ENCODE measurements at places on chromosomes 6 and 20.
A peak's percentile ranks its signal among the peaks of the same experiment; 100 is the strongest.

GRCh38 chr6:6654599-6655575 is 66.4 kb downstream of the LY86 start:
- DNase-seq, result no peak

DNA sequence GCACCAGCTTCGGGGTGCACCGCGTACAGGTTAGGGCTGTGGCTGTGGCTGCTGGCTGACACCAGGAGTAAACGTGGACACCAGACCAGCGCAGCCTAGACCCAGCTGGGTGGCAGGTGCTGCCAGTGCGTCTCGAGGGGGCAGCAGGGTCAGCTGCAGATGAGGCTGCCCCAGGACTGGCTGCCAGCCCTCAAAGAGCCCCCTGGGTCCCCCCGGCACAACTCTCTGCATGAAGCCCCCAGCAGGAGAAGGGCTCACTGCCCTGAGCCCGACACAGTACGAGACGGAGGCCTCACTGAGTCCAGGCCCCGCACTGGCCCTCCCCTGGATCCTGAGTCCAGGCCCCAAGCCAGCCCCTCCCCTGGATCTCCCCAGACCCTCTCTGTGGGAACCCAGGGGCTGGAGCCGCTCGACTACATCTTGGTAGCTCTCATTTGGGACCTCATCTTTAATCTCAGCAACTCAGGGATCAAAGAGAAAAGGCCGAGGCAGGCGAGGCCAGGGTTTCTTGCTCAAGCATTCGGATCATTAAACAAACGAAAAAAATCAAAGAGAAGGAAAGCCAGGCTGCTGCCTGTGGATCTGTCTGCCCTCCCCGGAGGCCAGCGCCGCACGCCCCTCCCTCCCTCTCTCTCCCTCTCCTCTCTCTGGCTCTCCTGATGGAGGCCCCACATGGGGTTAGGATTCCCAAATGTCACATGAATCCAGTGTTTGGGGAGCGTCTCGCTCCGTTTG is 7.0 kb upstream of the NKAIN4 start:
- peak; percentile 75 for DNase-seq

- no peak for DNase-seq
Measured at GRCh38 chr20:31570021-31570463, 35.0 kb upstream of the ID1 start.

DNA sequence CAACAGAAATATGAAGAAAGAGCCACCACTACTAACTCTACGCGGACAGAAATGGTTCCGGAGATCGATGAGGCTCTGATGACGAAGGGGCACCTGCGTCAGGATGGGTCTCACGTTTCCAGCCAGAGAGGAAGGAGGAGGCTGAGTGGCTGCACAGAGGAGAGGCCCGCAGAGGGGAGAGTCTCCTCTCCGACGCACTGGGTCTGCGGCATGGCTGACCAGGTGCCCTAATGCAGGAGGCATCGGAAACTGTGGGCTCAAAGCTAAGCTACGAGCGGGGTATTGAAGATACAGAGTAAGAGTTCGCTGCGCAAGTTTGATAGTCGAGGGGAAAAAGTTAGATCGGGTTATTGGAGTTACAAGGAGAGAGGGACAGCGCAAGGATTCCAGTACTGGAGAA is 69.9 kb downstream of the TTLL2 start:
- DNase-seq, result no peak

DNA sequence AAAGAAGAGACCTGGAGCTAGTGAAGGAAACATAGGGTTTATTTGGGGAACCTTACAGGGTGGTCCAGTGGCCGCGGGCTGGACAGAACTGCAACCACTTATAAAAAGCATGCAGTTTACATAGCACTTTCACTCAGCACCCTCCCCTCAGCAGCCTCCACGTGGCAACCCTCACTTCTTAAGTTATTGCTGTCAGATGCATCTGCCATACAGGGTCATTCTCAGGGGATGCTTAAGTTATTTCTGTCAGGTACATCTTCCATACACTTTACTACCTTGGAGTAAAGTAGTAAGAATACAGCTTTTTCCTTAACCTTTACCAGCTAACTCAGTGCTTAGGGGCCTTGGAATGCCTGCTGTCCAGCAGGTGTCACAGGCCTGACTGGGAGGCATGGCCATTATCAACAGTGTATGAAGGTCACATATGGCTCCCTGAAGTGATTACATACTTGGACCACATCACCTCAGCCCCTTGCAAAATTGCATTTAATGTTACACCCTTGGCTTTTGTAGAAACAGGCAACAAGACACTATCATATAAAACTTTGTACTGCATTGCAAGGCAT is 2.0 kb upstream of the NOL7 start:
- no peak for DNase-seq

- no peak for DNase-seq
Measured at GRCh38 chr6:150928882-150929281, 63.4 kb downstream of the MTHFD1L start.

- DNase-seq, result no peak
Measured at GRCh38 chr20:63636752-63637628, 10.1 kb upstream of the GMEB2 start.

DNA sequence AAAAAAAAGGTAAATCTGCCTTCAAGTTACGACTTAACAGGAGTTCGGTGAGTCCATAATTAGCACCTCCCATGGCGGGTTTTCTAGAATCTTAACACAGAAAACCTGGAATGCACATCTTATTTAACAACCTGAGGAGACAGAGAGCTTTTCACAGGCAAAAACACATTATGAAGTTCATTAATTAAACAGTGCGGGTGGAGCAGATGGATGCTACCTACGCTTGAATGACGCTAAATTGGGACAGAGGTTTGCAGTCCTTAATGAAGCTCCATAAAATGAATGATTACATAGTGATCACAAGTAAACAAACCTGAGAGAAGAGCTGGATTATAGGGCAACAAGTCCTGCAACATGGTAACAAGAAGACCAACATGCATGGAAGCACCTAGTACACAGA is 81.0 kb downstream of the INSM1 start:
- no peak for DNase-seq

DNA sequence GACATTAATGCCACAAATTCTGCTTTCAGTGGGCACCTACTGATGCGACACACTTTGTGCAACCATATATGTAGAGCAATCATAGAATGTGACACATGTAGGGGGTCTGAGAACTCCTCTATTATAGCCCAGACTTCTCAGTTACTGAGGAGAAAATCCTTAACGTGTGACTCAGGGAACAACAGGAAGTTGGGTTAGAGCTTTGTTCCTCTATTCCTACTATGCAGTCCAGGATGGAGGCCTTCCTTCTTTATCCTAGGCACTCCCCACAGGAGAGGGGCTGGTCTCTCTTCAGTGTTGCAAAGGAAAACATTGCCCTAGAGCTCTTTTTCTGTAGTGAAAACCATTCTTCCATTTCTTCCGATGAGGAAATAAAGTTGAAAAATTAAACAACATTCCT is 39.6 kb upstream of the RCAN2 start:
- no peak for DNase-seq

DNA sequence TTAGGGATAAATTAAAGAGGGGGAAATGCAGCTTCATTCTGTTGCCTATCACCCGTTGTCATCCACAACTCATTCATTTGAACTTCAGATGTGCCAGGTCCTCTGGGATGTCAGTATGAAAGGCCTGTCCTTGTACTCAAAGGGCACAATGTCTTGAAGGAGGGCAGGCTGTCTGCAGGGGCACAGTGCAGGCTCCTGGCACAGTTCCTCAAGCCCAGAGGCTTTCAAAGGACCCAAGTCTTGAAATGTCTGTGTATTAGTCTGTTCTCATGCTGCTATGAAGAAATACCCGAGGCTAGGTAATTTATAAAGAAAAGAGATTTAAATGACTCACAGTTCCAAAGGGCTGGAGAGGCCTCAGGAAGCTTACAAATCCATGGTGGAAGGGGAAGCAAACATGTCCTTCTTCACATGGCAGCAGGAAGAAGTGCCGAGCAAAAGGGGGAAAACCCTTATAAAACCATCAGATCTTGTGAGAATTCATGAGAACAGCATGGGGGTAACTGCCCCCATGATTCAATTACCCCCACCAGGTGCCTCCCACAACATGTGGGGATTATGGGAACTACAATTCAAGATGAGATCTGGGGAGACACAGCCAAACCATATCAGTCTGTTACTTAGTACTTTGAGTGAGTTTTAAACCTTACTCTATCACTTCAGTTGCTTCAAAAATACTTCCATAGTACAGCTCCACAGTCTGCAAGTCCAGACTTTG is 9.4 kb downstream of the SNX9 start:
- no peak for DNase-seq
